8988T (cell line): ENCODE measurements at places on chromosomes 2 and 18.

GRCh38 chr2:62455957-62456692, 49.9 kb downstream of the TMEM17 start:
- DNase-seq = no peak

DNA sequence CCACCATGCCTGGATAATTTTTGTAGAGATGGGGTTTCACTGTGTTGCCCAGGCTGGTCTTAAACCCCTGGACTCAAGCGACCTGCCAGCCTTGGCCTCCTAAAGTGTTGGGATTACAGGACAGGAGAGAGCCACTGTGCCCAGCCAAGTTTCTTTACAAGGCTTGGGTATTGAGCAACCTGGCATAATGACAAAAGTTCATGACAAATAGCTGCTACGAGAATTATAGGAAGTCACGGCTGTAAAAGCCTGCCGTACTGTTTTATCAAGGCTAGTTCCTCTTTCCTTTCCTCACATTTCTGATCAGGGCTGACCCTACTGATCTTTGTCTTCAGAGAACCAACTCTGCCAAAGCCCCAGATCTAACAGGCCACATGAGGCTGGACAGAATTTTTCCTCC, 490.4 kb upstream of the SPRED2 start:
- DNase-seq = no peak

GRCh38 chr2:176675271-176675949, 406.2 kb downstream of the MTX2 start:
- DNase-seq = no peak

GRCh38 chr2:44770221-44771195, 171.0 kb upstream of the SIX3 start:
- peak; percentile 32 for DNase-seq

- no peak for DNase-seq
These were observed 25.3 kb downstream of the SCG2 start for GRCh38 chr2:223576873-223577272.

- DNase-seq = no peak
These were observed 22.9 kb upstream of the RAB10 start for GRCh38 chr2:26010943-26011342.

DNA sequence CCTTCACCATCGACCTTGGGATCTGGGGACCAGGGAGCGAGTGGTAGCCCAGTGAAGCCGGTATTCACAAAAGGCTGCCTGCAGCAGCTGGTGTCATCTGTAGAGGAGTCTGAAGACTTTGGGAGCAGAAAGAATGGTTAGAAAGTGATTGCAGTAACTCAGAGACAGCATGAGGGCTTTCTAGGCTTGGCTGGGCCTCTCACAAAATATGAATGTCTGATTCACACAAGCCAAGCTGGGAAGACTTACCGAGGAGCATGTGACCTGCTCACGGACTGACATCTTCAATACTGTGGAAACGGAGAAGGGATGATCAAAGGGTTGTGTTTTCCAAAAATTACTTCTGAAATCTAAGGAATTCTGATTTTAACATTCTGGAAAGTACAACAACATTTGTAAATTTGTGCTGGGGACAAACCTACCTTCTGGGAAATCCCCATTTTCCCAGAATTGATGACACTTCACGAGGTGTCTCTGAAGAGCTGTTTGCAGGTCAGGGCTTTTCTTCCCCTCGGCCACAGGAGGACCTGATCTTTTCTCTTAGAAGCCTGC, 111.7 kb downstream of the ACOXL start:
- no peak for DNase-seq
